HFF-Myc (cell line): ENCODE measurements at places on chromosomes 6 and 20.

GRCh38 chr20:3045042-3045815, 623 bp upstream of the MRPS26 start:
- no peak for DNase-seq

DNA sequence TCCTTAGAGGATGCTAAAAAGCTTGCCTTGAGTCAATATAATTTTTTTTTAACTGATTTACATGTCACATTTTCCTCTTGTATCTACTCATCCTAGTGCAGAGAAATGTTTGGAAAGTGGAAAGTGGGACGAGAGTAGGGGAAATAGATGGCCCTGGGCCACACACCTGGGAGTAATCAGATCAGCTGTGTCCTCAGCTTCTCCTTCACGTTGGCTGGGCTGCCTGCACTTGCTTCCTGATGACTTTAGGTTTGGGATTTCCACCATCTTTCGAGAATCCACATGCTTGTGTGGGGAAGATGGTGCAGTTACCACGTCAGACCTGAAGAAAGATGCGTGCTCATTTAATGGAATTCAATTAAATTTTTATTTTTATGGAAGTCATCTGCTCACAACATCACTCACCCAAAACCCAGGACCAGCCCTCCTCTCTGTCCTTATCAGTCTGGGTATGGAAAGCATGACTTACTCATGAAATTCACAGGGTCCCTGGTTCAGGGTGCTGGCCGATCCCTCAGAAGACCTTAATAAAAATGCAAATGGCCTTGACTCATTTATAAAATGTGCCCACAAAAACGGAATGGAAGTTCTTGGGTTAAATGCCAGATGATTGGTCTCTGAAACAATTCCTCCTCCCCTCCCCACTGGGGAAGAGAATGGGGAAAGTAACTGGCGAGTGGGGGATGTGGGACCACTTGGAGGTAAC, 74.5 kb upstream of the TIAM2 start:
- no peak for DNase-seq

GRCh38 chr6:48597951-48598350, 487.0 kb upstream of the PTCHD4 start:
- DNase-seq = no peak

- no peak for DNase-seq
Observed at GRCh38 chr6:84348801-84349200, 121.4 kb upstream of the CEP162 start.

- DNase-seq = no peak
Observed at GRCh38 chr20:24236201-24236600, 233.2 kb upstream of the SYNDIG1 start.
